Fibroblast of skin of abdomen (primary cell): ENCODE measurements at places on chromosomes 1 and 21.

- no peak for DNase-seq
Observed at GRCh38 chr1:189530162-189530561, 947.5 kb downstream of the BRINP3 start.

GRCh38 chr1:87669674-87670073, 341.0 kb downstream of the LMO4 start:
- no peak for DNase-seq

GRCh38 chr1:237249120-237249519, 207.1 kb downstream of the RYR2 start:
- DNase-seq = no peak

DNA sequence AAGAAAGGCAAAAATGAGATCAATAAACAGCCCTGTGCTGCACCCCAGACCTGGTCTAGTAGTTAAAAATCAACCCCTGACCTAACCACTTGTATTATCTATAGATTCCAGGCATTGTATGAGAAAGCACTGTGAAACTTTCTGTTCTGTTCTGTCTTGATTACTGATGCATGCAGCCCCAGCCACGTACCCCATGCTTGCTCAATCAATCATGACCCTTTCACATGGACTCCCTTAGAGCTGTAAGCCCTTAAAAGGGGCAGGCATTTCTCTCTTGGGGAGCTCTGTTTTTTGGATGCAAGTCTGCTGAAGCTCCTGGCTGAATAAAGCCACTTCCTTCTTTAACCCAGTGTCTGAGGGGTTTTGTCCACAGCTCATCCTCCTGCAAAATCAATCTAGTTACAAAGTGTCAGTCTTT, 24.2 kb upstream of the CD34 start:
- no peak for DNase-seq

DNA sequence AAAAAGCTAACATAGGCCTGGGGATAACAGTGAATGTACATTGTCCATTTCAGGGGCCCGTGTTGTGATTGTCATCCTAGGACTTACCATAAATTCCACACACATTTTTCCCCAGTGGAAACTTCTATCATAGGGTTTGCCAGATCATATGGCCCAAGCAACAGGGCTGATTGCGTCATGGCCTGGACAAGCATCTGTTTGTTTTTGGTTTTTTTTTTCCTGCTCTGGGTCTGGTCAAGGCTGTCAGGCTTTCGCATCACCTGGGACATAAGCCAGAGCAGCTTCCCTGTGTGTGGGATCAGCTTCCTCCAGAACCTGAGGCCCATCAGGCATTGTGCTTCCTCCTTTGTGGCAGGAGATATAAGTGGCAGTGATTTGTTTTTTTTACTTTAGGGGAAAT, 598.5 kb upstream of the USP24 start:
- peak; percentile 74 for DNase-seq

- DNase-seq = peak; percentile 85
Observed at GRCh38 chr1:206839857-206840256, 25.6 kb upstream of the IL20 start.

DNA sequence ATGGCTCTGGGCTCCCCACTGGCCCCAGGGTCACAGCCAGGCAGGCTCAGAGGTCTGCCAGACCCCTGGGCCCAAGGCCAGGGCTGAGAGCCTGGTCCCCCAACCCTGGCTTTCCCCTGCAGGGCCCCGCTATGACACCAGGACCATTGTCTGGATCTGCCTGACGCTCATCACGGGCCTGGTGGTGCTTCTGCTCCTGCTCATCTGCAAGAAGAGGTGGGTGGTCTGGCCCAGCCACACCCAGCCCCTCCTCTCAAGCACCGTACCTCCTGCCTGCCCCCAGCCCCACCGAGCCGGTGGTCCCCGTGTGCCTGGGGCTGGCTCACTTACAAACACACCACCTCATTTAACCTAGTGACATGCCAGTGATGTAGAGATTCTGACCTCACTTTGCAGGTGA, 31.8 kb downstream of the EPHA8 start:
- DNase-seq = no peak

DNA sequence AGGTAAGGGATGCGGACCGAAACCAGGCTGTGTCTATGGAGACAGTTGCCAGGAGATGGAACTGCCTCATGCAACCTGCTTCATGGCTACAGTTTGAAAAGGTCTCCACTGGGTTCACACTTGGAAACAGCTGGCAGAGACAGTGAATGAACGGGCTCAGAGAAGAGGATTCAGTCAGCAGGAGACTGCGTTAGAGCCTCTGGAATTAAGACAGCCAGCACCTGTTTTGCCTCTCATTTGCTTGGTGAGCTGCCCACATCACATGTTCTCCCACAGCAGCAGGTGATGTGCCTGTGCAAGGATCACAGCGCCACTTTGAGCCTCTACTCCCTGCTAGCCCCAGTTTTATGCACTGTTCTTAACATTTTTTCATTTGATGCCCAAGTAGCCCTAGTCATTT, 321.0 kb downstream of the PLPP3 start:
- no peak for DNase-seq

DNA sequence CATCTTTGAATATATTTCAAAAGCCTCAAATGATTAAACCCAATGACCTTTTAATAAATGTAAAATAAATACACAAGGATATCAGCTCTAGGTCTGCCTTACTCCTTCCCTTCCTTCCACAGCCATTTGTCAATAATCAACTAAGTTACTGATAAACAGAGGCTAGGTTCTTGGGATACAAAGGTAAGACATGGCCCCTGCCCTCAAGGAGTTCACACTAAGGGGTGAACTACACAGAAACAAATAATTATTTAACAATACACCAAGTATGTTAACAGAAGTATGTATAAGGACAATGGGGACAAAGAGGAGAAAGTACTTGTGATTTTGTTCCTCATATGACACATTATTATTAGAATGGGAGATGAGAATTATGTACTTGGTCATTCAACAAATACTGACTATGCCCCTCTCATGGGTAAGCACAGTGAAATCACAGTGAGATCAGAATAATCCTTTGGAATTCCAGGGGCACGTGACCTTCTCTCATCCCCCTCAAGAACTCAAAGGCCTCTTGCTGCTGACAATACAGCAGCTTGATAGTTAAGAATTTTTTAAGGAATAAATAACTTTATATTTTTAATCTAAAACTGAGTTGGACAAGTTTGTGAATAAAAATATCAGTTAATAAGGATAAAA, 40.2 kb downstream of the ATP1B1 start:
- DNase-seq = no peak

DNA sequence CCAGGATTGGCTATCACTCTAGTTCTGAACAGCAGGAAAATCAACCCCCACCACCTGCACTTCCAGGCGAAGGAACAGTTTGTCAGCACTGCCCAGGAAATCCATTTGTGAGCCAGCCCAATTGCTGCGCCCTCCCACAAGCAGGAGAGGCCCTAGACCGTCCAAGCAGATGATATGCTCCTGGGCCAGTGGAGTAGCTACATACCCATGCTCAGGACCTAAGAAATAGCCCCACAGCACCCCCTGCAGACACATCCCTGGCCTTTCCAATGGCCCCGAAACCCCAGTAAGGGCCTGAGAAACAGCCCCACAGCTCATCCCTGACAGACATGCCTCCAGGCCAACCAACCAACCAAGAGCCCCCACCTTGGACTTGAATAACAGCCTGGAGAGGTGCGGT, 111.5 kb upstream of the ZC3H11B start:
- DNase-seq = no peak
